ENCODE measurements at places on chromosomes 5 and 9.

DNA sequence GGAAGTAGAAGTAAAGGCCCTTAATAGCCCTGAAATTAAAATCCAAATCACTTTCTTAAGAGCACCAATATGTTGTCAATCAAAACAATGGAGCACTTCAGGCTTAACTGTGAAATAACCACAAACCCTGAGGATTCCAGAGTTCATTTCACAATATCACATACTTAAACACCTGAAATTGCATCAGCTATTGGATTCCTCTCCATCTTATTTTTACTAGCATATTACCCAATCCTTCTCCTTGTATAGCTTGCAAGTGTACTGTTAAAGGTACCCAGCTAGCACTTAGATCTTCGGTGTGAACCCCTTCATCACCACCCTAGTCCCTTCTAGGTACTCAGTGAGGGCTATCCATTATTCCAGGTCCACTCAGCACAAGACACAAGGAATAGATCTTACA lies 287.3 kb downstream of the EFNA5 start:
- no peak for DNase-seq

GRCh38 chr5:171366645-171367044 lies 21.0 kb upstream of the NPM1 start:
- DNase-seq = no peak

DNA sequence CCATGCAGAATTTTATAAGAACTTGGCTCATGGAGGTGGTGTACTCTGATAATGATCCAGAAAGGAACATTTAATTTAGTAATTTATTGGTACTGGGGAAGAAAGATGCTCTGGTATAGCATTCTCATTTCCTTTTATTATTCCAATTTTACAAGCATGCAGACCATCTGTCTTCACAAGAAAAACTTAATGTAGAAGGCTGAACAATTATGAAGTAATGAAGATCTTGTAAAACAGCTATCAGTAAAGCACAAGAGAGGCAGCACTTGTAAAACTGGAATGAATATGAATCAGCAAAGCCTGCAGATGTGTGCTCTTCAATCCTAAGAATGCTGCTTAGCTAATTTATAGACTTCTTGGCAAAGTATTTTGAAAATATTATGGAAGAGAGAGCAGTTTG lies 300.0 kb downstream of the YTHDC2 start:
- DNase-seq = no peak

- DNase-seq = no peak
These were observed 9.3 kb upstream of the FGF18 start for GRCh38 chr5:171410181-171410580.

DNA sequence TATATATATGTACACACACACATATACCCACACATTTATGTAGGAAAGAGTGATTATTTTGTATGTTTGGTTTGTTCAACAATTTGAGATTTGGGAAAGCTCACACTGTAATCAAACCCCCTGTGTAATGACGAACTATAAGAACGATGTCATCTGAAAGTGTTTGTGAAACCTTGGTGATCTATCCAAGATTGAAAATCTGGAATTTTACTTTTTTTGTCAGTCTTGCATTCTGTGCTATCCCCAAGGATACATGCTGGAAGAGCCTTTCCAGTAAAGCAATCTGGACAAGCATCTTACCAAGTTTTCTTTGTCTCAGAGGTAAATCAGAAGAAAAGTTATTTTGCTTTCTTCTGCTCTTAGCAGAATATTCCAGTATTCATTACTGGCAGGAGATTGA lies 23.3 kb downstream of the SGCD start:
- DNase-seq = no peak

DNA sequence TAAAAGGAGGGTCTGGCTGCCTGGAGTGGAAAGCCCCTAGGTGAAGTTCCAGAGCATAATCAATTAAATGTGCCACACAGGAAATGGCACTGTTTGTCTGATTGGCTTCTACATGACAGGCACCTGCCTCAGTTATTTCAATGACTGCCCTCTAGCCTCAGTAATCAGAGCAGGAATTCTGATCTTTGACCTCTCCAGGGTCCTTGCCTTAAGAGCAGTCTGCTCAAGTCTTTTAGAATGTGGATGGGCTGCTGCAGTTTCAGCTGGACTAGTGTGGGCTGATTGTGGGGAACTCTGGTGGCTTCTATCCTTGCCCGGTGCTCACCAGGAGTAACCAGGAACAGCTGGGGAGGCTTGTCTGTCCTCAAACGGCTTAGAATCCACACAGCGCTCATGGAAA lies 98.9 kb downstream of the LIX1 start:
- no peak for DNase-seq

- DNase-seq = peak; percentile 37
These were observed 133.0 kb downstream of the GNA14 start for GRCh38 chr9:77514886-77515711.

DNA sequence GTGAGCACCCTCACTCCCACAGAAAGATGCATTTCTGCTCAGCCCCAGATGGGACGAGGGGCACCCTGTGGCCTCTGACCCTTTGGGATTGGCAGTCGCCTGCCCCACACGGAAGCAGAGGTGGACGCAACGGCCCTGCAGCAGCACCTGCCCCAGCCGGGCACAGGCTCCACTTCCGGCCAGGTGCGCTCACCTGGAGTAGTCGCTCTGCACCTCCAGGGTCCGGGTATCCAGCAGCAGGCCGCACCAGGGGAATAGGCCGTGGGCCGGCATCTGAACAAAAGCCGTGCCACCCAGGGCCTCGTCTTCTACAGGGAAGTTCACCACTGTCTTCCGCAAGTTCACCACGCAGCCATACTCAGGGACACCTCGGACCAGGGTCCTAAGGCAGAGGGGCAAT lies 30.7 kb downstream of the TERT start:
- DNase-seq = no peak

DNA sequence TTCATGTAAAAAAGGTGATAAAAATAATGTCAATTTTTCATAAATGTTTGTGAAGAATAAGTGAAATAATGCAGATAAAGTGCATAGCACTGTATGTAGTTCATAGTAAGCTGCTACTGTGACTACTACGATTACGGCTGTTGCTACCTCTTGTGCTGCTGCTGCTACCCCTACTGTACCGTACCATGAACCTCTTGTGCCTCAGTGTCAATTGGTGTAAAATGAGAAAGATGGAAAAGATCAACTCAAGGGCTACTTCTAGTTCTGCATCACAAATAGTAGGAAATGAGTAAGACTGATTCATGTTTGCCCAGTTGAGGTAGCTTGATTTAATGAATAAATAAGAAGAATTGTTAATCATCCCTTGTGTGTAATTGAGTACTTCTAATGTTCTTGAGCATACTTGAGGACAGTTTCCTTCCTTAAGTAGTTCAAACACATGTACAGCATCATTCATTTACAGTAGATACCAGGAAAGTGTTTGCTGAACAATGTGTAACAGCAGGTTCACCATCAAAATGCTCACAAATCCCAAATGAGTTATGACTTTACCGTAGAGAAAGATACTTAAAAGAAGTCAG lies 200.0 kb upstream of the ATP10B start:
- DNase-seq = no peak

- DNase-seq = no peak
These were observed 198.5 kb downstream of the SPOCK1 start for GRCh38 chr5:137300411-137301240.

DNA sequence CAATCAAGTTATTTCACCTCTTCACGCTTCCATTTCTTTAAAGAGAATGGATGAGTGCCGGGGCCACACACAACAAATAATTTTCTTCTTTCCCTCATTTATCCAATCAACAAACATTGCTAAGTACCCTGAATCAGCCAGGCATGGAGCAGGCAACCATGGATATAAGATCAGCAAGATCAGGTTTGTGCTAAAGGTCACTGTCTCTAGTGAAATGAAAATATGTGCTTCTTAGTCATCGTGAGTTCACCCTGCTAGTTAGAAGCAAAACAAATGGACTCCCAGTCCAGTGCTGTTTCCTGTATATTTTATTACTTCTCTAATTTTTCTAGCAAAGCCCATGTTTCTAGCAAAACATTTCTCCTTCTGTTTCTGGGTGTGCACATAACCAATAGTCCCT lies 629.2 kb downstream of the BNC2 start:
- DNase-seq = peak; percentile 8

DNA sequence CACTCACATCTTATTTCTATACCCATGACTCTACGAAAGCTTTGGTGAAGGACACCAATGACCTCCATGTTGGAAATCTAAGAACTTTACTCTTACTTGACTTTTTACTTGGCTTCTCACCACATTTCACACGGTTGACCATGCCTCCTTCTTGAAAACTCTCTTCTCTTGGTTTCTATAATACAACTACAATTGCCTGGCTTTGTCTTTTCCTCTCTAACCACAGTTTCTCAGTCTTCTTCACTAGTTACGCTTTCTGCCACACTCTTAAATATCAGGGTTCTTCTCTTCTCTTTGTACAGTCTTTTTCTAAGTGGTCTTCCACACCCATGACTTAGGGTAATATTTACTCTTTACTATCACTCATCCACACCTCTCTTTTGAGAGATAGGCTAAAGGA lies 2079.8 kb upstream of the WWC1 start:
- no peak for DNase-seq

Measured in MV-4-11 (cell line).